Fibroblast of gingiva (primary cell): ENCODE measurements at places on chromosomes 3 and 15.
A peak's percentile ranks its signal among the peaks of the same experiment; 100 is the strongest.

DNA sequence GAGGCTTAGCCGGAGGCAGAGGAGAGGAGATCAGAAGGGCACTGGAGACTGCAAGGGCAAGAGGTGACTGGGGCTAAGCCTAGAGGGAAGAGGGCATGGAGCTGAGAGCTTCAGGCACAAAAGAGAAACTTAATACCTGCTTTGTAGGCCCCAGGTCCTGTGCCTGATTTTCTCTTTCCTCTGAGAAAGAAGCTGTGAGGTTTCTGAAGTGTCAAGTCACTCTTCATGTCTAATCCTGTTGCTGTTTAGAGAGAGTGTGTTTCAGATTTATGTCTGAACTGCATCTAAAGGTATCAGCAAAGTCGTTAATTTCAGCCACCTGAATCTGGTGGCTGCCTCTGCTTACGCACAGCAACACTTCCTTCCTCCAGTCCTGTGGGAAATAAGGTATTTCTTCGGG lies 106.9 kb upstream of the RNU6-1 start:
- DNase-seq, result no peak

DNA sequence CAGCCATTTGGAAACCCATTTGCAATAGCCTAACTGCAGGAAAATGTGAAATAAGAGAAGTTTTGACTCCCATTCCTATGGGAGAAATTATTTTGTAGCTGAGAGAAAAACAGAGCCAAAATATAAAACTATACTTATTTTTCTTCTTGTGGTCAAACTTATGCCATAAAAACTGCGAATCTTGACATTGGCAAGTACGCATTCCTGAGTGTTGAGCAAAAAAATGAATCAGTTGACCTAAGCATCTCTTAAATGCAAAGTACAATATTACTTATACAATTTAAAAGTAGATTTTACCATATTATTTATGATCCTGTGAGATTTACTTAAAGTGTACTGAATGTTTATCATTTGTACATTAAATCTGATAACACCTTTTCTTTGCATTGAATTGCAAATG lies 50.1 kb upstream of the CMC1 start:
- no peak for DNase-seq

GRCh38 chr3:55899887-55900286 lies 412.8 kb upstream of the WNT5A start:
- DNase-seq, result no peak

GRCh38 chr3:170909129-170909903 lies 879 bp upstream of the EIF5A2 start:
- DNase-seq, result peak; percentile 85

- no peak for DNase-seq
These were observed 261.6 kb upstream of the LYSMD4 start for GRCh38 chr15:99994849-99995248.

- DNase-seq, result no peak
These were observed 90.6 kb downstream of the CD200R1L start for GRCh38 chr3:112755845-112756613.
